ENCODE measurements at places on chromosomes 11 and 22. TPM values are rescaled to one million over a fixed set of nuclear protein-coding genes. Genes with fewer than 3 reads are reported as not detected.

The OR6A2 gene
- not detected for total RNA-seq

The BLID gene
- not detected for total RNA-seq

The KIRREL3 gene
- total RNA-seq, result not detected

The CCDC15 gene
- 3.8 TPM for total RNA-seq

GRCh38 chr22:44842417-44842816 lies 90.0 kb downstream of the ARHGAP8 start:
- H3K27me3 ChIP-seq, result no peaks in the 10 kb centered on the region
- DNase-seq, result no peak
- no peak overlapping the region for H3K27ac ChIP-seq

DNA sequence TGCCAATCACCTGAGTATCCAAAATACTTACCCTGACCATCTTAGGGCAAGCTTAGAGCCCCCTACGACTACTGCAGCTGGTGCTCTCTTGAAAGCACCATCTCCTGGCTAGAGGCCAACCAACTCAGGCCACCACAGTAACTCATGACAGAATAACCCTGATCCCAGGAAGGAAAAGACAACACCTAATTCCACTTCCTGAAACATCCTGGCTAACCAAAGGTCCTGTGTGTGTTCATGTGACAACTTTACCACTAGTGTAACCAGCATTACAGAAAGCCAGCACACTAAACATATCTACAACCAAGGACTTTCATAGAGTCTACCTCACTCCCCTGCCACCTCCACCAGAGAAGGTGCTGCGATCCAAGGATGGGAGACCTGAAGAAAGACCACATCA lies 17.4 kb upstream of the TMEM45B start:
- no peaks in the 10 kb centered on the region for H3K4me1 ChIP-seq
- H3K4me3 ChIP-seq, result no peak overlapping the region
- no peak overlapping the region for H3K27ac ChIP-seq

- DNase-seq, result peak; percentile 38
- H3K27me3 ChIP-seq, result no peaks in the 10 kb centered on the region
- H3K4me3 ChIP-seq, result peak within 1 kb of the TSS; percentile 22
- peaks cover 35% of the 10 kb centered on the region for H3K4me1 ChIP-seq
- no peak within 1 kb of the TSS for H3K27ac ChIP-seq
Measured at GRCh38 chr22:23772649-23773473, at the start of gene MMP11. Gene MMP11, plus strand, starts transcription at chr22:23772849. Its CDS starts 22 bp downstream, at chr22:23772871.

DNA sequence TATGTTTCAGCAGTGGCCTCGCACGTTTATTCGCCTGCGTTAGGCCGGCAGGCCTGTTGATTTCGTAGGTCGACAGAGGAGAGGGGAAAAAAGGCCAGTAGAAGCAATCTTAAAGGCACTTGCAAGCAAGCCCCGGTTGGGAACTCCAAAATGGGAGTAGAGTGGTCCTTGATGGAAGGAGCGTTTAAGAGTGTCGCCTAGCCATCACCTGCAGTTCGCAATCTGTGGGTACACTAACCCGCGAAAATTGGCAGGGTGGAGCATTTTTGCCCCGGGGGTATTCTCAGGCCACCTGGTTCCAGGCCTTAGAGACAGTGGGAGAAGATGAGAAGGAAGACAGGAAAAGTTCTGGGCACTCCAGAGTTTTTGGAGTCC lies 1.1 kb downstream of the EWSR1 start:
- peak overlapping the region; percentile 96 for H3K27ac ChIP-seq
- no peaks in the 10 kb centered on the region for H3K27me3 ChIP-seq
- no peak for DNase-seq
- peaks cover 31% of the 10 kb centered on the region for H3K4me1 ChIP-seq
- H3K4me3 ChIP-seq, result peak overlapping the region; percentile 83
- peaks cover 21% of the 10 kb centered on the region for H3K36me3 ChIP-seq

- H3K4me1 ChIP-seq, result no peaks in the 10 kb centered on the region
- no peak overlapping the region for H3K27ac ChIP-seq
- H3K4me3 ChIP-seq, result no peak overlapping the region
- H3K36me3 ChIP-seq, result no peaks in the 10 kb centered on the region
- DNase-seq, result no peak
Measured at GRCh38 chr11:60700689-60701468, 1.5 kb downstream of the MS4A8 start.

DNA sequence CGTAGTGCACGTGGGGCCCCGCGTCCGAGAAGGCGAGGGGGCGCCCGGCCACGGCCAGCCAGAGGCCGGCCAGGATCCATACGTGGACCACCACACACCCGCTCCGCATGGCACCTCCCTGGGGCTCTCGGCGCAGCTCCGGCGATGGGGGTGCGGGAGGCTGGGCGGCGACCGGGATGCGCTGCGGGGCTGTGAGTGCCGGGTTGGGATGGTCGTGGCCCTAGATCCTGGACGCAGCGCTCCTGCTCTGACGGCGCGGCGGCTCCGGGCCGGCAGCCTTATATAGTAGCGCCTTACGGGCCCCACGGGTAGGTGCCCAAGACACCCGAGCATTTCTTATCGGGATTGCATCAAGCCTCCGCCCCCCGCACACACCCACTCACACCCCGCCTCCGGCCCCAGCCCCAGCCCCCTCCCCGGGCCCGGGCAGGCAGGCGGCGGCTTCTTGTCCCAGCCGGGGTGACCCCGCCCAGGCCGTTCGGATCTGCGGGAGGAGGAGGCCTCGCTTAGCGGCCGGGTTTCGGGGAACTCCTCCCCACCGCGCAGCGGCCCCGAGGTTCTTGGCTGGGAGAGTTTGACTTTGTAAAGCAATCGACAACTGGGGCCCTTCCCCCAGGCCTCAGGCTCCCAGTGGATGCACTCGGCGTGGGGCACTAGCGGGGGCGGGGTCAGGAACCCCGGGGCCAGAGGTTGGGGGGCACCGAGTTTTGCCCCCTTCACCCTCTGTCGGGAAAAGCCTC lies at the start of gene FGF19:
Gene FGF19 (minus strand): TSS at position 255 of the 740 bp plus-strand sequence. CDS start 146 bp downstream, at position 109.
- DNase-seq, result no peak
- peaks cover 32% of the 10 kb centered on the region for H3K27me3 ChIP-seq
- H3K4me3 ChIP-seq, result no peak within 1 kb of the TSS
- H3K36me3 ChIP-seq, result no peaks in the 10 kb centered on the region
- H3K27ac ChIP-seq, result no peak within 1 kb of the TSS

- no peak for DNase-seq
- H3K36me3 ChIP-seq, result no peaks in the 10 kb centered on the region
- no peak overlapping the region for H3K27ac ChIP-seq
- no peak overlapping the region for H3K4me3 ChIP-seq
- H3K27me3 ChIP-seq, result no peaks in the 10 kb centered on the region
Measured at GRCh38 chr11:79227767-79228755, 212.8 kb downstream of the TENM4 start.

- no peaks in the 10 kb centered on the region for H3K27me3 ChIP-seq
- H3K4me1 ChIP-seq, result no peaks in the 10 kb centered on the region
- no peak overlapping the region for H3K27ac ChIP-seq
- DNase-seq, result no peak
- H3K4me3 ChIP-seq, result no peak overlapping the region
Measured at GRCh38 chr11:130480711-130481140, 32.3 kb downstream of the ADAMTS15 start.

DNA sequence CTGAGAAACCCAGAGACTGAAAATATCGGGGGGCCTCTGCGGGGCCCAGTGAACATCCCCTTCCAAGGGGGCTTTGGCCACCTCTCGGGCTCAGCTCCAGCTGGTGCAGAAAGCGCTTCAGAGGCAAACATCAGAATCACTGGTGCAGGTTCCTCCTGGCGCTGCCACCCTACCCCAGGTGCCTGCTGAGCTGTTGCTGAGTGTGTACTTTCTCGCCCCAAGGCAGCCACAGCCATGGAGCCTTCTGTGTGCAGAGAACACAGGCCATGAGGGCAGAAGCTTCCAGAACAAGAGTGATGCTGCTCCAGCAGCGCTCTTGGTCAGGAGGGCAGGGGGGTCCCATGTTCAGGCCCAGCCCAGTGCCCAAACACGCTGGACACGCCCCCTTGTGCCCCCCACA lies 6.3 kb downstream of the DRD4 start:
- peaks cover 8% of the 10 kb centered on the region for H3K27me3 ChIP-seq
- no peak overlapping the region for H3K4me3 ChIP-seq
- DNase-seq, result no peak
- H3K4me1 ChIP-seq, result peaks cover 18% of the 10 kb centered on the region
- H3K27ac ChIP-seq, result no peak overlapping the region
- peaks cover 6% of the 10 kb centered on the region for H3K36me3 ChIP-seq
